ENCODE measurements at places on chromosomes 12 and 14.

- H3K27ac ChIP-seq, result no peak overlapping the region
- no peak overlapping the region for H3K4me3 ChIP-seq
- H3K4me1 ChIP-seq, result no peaks in the 10 kb centered on the region
- no peaks in the 10 kb centered on the region for H3K36me3 ChIP-seq
- DNase-seq, result peak; percentile 4
Observed at GRCh38 chr14:21913759-21914158, 240.1 kb upstream of the OR4E1 start.

- DNase-seq, result no peak
- peaks cover 5% of the 10 kb centered on the region for H3K4me1 ChIP-seq
- no peak overlapping the region for H3K27ac ChIP-seq
- no peaks in the 10 kb centered on the region for H3K27me3 ChIP-seq
- no peaks in the 10 kb centered on the region for H3K36me3 ChIP-seq
Observed at GRCh38 chr12:25058658-25059058, 109.8 kb upstream of the BCAT1 start.

DNA sequence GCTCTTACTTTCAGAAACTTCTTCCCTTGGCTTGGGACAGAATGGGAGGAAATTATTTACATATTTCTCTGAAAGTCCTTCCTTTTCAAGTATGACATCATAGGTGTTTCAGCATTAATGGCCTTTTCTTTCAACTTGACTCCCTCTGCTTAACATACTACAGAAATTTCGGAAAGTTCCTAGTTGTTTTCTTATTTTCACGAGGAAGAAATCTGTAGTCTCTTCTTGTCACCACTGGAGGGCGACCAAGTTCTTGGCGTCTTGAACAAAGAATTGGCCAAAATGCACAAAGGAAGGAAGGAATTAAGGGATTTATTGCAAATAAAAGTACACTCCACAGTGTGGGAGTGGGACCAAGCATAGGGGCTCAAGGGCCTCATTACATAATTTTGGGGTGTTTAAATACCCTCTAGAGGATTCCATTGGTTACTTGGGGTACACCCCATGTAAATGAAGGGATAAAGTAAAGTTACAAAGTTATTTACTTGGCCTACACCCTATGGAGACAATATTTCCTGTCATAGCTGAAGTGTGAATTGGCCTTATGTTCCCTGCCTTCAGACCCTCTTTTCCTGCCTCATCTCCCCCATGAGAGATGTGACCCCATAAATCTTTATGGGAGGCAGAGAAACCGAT lies 70.4 kb downstream of the RPL10L start:
- H3K4me3 ChIP-seq, result no peak overlapping the region
- H3K27ac ChIP-seq, result no peak overlapping the region
- no peaks in the 10 kb centered on the region for H3K36me3 ChIP-seq
- no peaks in the 10 kb centered on the region for H3K27me3 ChIP-seq
- peak; percentile 10 for DNase-seq

DNA sequence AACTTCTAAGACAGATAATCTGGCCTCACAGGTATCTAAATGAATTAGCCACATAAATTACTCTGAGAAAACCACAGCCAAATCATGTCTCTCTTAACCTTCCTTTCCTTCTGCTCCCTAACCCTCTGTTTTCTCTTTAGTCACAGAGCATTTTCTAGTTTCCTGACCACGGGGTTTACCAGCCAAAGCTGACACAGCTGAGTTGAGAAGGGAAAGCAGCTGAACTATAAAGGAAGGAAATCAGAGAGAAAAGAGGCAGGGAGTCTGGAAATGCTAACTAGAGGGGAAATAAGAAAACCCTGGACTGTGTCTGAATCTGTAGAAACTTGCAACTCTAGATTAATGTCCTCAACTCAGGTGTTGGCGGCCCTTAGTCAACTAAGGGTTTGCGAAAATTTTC lies 24.4 kb downstream of the ANKS1B start:
- H3K4me1 ChIP-seq, result no peaks in the 10 kb centered on the region
- H3K36me3 ChIP-seq, result no peaks in the 10 kb centered on the region
- H3K27me3 ChIP-seq, result no peaks in the 10 kb centered on the region
- no peak overlapping the region for H3K27ac ChIP-seq

DNA sequence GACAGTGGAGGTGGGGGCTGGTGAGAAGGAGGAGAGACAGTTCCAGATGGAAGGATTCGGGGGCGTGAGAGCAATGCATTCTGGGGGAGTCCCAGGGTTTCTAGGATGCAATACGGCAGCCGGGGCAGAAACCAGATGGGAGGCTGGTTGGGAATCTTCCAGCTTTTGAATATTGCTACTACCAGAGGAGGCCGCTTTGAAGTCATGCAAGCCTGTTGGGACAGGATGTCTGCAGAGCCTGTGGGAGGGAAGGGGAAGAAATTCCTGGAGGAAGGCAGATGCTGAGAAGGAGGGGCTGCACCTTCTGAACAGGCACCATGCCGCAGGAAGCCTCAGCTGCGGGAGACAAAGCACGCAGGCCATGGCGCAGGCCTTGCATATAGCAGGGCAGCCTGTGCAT lies 105.4 kb downstream of the APAF1 start:
- H3K36me3 ChIP-seq, result no peaks in the 10 kb centered on the region
- no peak overlapping the region for H3K4me3 ChIP-seq
- H3K4me1 ChIP-seq, result peaks cover 6% of the 10 kb centered on the region
- no peak for DNase-seq
- H3K27ac ChIP-seq, result no peak overlapping the region

DNA sequence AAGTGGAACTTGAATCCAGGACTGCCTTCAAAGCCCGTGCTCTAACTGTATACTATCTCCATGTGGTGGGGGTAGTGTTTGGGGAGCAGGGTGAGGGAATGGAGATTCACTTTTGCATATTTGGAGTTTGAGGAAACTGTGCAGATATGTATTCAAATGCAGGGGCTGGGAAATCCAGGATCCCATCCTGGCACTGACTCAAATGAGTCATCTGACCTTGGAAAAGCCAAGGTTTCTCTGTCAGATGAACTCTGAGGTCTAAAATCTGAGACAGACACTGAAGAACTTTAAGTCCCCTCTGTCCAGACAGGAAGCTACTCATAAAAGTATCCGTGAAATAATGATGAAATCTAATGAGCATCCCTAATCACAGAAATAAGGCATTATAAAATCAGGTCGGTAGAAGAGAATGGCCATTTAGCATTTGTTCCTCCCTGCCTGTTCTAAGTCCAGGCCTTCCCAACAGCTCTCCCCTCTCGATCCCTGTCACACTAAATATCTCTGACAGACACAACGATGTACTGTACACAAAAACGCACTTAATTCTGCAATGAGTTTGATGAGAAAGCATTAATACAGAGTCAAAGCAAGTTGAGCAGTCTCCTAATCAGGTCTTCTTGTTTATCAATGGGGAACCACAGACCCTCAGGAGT lies 14.4 kb downstream of the NIN start:
- H3K36me3 ChIP-seq, result no peaks in the 10 kb centered on the region
- no peak overlapping the region for H3K4me3 ChIP-seq
- H3K27ac ChIP-seq, result no peak overlapping the region
- no peak for DNase-seq
- H3K4me1 ChIP-seq, result no peaks in the 10 kb centered on the region

DNA sequence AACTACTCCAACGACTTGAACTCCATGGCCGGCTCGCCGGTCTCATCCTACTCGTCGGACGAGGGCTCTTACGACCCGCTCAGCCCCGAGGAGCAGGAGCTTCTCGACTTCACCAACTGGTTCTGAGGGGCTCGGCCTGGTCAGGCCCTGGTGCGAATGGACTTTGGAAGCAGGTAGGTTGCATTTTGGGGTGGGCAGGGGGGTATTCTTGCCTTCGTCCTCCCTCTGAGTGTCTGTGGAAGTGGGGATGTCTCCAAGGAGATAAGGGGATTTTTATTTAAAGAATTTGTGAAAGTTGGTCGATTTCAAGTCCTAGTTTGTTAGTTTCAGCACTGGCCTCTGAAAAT lies 1.3 kb downstream of the ASCL1 start:
- no peak overlapping the region for H3K27ac ChIP-seq
- no peaks in the 10 kb centered on the region for H3K36me3 ChIP-seq
- no peak overlapping the region for H3K4me3 ChIP-seq
- peaks cover 34% of the 10 kb centered on the region for H3K27me3 ChIP-seq

DNA sequence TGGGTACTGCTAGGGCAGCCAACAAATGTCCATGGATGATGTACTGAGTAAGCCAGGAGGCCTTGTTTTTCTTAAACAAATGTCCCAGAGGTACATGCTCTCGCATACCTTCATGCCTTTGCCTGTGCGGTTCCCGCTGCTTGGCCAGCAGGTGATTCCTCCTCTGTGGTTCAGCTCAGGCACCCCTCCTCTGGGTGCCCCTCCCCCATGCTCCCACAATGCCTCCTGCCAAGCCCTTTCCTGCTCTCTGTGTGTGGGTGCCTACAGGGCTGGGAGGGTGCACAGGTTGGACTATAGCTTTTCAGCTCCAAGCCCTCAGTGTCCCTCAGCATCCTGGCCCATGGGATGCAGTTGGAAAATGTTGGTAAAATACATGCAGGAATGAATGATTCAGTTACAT lies 23.5 kb downstream of the ASB2 start:
- H3K4me1 ChIP-seq, result no peaks in the 10 kb centered on the region
- no peak for DNase-seq
- H3K4me3 ChIP-seq, result no peak overlapping the region
- H3K36me3 ChIP-seq, result no peaks in the 10 kb centered on the region
- no peaks in the 10 kb centered on the region for H3K27me3 ChIP-seq
- no peak overlapping the region for H3K27ac ChIP-seq

- no peak for DNase-seq
- H3K27me3 ChIP-seq, result no peaks in the 10 kb centered on the region
- no peaks in the 10 kb centered on the region for H3K36me3 ChIP-seq
Observed at GRCh38 chr12:120474616-120474960, 5.0 kb upstream of the SRSF9 start.

- H3K4me1 ChIP-seq, result no peaks in the 10 kb centered on the region
- no peaks in the 10 kb centered on the region for H3K27me3 ChIP-seq
- DNase-seq, result no peak
- H3K36me3 ChIP-seq, result no peaks in the 10 kb centered on the region
Observed at GRCh38 chr12:1566449-1567135, 27.8 kb downstream of the FBXL14 start.

DNA sequence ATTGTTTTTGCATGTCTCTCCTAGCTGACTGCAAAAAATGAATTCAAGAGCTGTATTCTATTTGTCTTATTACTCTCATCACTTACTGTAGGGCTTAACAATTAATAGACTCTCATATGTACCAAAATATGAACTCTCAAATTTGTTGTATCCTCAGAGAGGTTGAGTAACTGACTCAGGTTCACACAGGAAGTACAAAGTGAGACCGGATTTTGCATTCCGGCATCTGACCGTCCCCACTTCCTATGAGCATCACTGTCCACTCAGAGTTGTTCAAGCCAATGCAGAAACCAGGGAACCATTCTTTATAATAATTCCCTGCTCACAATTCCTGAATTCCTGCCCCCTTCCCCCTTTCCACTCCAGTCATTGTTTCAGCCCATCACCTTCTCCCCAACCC lies 113.3 kb upstream of the AMIGO2 start:
- H3K36me3 ChIP-seq, result no peaks in the 10 kb centered on the region
- no peak for DNase-seq
- H3K4me3 ChIP-seq, result no peak overlapping the region
- H3K27ac ChIP-seq, result no peak overlapping the region
- H3K4me1 ChIP-seq, result peaks cover 9% of the 10 kb centered on the region

DNA sequence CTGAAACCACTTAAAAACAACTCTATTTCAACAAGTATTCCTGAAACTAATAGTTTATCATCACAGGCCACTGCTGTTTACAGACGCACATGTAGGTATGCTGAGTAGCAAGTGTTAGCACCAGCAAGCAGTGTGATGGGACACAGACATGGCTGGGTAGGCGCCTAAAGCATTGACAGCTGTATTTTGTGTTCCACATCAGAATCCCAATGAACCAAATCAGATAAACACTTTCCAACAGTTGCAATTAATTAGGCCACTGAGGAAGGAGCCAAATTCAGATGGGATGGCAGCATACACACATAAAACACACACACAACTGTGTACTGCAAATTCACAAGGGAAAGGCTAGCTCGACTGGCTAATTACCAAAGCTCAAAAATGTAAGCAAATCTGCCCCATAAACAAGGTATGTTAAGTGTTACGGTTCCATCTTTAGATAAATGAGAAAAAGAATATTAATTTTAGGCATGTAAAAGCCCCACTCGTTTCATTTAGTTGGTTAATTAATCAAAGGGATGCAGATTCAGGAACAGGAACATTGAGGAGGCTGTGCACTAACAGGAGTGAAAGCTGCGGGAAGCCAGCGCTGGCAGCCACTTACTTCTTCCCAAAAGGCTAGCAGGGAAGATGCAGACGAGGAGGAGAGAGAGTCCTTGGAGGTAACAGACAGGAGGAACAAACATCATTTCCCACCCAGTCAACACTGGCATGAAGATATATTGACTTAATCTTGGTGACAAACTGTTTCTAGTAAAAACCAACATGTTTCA lies 33.4 kb downstream of the AMN start:
- no peak for DNase-seq
- H3K4me3 ChIP-seq, result no peak overlapping the region
- H3K4me1 ChIP-seq, result peaks cover 26% of the 10 kb centered on the region
- H3K27me3 ChIP-seq, result no peaks in the 10 kb centered on the region

GRCh38 chr12:105738051-105738450 lies 400.7 kb downstream of the NUAK1 start:
- H3K27ac ChIP-seq, result peak overlapping the region; percentile 44
- DNase-seq, result no peak
- peaks cover 9% of the 10 kb centered on the region for H3K4me1 ChIP-seq
- no peak overlapping the region for H3K4me3 ChIP-seq

DNA sequence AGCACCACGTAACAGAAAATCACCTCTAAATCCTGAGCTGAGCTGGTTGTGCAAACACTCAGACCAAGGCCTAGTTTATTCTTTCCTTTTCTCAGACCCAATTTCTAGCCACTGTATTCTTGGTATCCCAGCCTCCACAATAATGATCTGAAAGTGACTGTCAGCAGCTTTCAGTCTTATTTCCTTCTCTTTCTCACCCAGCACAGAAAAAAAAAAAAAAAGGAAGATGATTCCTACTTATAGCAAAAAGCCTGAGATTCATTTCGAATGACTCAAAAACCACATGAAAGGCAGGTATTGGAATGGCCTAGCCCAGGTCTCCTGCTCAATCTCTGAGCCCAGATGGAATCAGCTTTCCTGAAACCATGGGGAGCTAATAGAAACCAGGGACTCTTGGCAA lies 298.6 kb upstream of the PPFIA2 start:
- no peaks in the 10 kb centered on the region for H3K27me3 ChIP-seq
- DNase-seq, result no peak
- H3K4me1 ChIP-seq, result no peaks in the 10 kb centered on the region
- H3K27ac ChIP-seq, result no peak overlapping the region
- no peaks in the 10 kb centered on the region for H3K36me3 ChIP-seq

DNA sequence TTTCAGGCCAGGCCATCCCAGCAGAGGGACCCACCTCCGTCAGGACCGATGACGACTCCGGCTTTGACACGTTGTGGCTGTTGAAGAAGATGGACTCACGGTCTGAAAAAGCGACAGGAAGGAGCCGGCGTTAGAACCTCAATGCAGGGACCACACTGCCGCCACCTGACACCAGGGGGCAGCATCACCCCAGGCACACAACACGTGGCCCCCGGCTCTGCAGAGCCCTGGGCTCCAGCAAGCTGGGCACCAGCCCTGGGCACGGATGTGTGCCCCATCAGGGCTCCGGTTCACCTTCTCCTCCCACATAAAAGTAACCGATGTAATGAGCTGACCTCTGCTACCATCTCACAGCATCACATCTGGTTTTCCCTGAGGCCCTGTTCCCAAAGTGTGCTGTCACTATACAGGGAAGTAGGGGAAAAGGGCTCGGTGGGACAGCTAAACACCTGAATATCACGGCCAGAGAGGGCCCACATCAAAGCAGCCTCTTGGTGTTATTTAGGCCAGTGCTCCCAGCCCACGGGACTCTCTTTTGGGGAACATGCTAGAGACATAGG lies 29.0 kb downstream of the CHGA start:
- H3K27ac ChIP-seq, result no peak overlapping the region
- no peaks in the 10 kb centered on the region for H3K4me1 ChIP-seq
- DNase-seq, result peak; percentile 75
